ENCODE measurements at places on chromosomes 5 and 9.

DNA sequence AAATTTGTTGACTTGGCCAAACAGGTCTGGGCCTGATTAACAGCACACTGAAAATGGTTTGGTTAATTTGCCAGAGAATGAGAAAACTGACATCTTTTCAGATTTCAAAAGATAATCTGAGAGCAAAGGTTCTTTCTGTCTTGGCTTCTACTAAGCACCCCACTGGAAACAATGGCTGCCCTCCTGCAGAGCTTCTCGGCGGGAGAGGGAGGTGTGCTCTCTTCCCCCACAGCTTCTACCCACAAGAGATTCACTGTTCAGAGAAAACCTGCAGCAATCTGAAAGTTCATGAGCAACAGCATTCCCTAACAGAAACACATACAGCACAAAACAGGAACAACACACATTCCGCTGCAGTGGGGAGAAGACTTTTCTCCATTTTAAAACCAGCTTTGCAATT lies 3.0 kb downstream of the DNAH5 start:
- DNase-seq: no peak

DNA sequence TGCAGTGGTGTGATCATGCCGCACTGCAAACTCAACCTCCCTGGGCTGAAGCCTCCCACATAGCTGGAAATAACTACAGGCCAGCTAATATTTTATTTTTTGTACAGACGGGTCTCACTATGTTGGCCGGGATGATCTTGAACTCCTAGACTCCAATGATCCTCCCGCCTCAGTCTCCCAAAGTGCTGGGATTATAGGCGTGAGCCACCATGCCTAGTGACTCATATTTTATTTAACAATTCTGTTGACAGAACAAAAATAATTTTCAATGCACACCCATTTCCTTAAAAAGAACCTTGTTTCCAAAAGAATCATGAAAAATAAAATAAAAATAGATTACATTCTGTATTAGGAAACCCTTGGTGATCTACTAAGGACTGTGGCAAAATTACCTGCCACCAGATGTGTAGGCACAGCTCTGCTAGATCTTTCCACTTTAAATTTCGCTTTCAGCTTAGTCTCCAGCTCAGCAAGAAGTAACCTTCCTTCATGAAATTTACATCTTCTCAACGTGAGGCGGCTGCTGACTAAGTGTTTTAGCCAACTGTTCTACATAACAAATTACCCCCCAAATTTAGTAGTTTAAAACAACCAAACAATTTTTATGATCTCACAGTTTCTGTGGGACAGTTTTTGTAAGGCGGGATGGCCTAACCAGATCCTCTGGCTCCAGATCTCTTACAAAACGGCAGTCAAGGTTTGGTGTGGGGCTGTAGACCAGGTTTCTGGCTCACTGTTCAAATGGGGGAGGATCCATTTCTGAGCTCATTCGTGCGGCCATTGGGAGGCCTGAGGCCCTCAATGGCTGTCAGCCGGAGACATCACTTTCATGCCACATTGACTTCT lies 32.6 kb upstream of the GOLPH3 start:
- DNase-seq: no peak

DNA sequence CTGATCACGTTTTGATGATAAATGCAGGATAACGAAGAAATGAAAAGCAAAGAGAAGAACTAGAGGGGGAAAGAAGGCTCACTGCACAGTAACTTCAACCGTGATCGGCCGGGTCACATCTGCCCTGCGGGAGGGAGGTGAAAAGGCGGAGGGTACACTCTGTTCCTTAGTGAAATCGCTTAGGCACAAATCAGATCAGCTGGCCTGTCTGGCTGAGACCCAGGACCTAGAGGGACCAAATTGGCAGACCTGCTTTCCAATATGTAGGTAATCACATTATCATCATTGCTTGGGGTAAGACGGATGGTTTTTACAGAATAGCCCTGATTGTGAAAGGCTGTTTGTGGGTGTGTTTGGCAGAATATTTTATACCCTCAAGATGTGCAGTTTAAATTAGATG lies 82.2 kb downstream of the SLC28A3 start:
- no peak for DNase-seq

GRCh38 chr9:5552301-5552700 lies 42.0 kb downstream of the PDCD1LG2 start:
- no peak for DNase-seq

- no peak for DNase-seq
Observed at GRCh38 chr9:125146247-125146646, 2.9 kb upstream of the SCAI start.

DNA sequence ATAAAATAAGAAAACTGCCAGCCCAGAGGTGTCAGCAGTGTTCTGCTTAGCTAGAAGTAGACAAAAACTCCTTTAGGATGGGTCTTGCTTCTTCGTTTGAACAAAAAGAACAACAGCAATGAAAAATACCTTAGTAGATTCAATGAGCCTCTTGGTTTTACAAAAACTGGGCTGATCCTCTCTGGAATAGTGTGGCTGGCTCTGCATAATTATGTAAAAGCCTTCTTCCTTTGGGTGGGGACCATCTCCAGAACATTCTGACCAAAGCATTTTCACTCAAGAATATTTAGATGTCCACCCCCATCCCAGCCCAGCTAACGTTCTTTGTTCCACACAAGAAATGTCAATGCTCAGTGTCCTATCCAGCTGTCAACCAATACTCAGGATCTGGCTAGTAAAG lies 63.2 kb downstream of the LRSAM1 start:
- DNase-seq: no peak

- no peak for DNase-seq
Observed at GRCh38 chr9:135507104-135508035, 6.9 kb downstream of the MRPS2 start.

- no peak for DNase-seq
Observed at GRCh38 chr5:145752947-145753346, 82.2 kb downstream of the PRELID2 start.

DNA sequence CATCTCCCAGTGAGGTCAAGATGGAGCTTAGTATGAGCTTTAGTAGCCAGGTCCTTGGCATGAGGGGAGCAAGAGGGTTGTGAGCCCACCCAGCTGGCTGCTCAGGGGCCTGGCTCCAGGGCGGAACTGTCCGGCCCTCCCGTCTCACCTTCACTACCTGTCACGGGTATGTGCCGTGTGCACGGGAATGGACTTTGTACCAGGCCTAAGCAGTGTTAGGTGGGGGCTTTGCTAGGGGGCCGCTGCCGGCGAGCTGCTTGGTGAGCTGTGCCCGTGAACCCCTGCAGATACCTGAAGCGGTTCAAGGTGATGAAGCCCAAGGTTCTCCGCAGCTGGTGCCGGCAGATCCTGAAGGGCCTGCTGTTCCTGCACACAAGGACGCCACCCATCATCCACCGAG lies 46.7 kb downstream of the WNK2 start:
- no peak for DNase-seq
